ENCODE measurements at places on chromosomes 1 and 21.

DNA sequence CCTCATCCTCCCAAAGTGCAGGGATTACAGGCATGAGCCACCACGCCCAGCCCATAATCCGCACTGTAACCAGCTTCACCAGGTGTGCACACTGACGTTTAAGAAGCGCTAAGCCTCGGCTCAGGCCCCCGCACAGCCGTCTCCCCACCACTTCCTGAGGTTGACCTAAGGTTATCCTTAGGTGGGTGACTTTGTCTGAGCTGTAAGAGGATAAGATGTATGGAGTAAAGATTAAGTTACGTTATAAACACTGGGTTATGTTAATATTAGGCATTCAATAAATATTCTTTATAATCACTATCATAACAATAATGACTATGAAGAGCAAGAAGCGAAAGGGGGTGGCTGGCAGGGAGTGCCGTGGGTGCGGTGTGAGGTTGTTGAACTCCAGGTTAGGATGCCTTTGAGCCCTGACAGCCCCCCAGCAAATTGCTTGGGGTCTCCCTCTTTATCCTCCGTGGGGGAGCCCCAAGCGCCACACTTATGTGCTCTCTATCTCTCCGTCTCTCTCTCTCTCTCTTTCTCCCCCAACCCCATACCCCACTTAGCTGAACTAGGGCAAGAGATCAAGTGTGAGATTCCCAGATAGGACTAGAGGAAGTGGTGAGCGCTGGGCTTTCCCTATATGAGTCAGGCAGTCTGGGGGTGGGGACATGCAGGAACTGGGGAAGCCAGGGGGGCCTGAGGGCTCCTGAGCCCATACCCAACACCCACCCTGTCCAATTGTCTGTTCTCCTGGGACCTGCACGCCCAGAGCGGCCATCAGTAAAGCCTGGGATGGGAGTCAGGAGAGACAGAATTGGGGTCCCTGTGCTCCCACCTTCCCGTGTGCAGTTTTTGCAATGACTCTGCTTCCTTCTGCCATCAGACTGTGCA, 7.6 kb downstream of the EFHD2 start:
- no peak for DNase-seq

- DNase-seq: no peak
These were observed 8.3 kb upstream of the PLEKHO1 start for GRCh38 chr1:150141452-150141851.

DNA sequence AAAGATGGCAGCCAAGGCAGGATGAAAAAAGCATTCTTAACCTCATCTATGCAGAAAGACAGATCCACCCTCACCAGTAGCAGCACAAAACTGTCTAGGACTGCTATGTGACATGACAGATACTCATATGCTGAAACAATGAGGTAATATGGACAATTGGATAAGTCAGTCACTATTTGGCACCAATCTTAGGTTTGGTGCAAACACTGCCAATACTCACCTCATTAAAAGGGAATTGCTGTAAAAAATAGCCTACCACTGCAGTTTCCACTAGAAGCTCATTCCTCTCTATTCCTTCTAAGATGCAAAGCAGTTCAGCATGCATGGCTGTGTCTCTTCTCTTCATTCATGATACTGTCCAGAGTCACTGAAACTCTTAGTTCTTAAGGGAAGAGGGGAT, 91.7 kb downstream of the TBX15 start:
- DNase-seq: no peak

GRCh38 chr1:213884402-213884801, 103.4 kb upstream of the PROX1 start:
- no peak for DNase-seq

DNA sequence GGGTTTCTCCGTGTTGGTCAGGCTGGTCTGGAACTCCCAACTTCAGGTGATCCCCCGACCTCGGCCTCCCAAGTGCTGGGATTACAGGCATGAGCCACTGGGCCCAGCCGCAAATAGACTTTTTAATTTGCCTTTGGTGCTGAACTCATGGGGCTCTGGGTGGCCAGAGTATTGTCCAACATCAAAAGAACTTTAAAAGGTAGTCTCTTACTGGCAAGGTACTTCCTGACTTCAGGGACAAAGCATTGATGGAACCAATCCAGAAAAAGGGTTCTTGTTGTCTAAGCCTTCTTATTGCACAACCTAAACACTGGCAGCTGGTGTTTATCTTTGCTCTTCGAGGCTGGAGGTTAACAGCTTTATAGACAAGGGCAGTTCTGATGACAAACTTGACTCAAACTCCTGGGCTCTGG, 3.8 kb upstream of the KTI12 start:
- no peak for DNase-seq

Measured in stimulated activated CD4-positive, alpha-beta T cell treated with anti-CD3 and anti-CD28 coated beads, Interleukin-12 subunit alpha, Interleukin-12 subunit beta, amount 100 ng/mL, for 48 hours (primary cell).